Right ventricle myocardium inferior (tissue), 1 donor: ENCODE measurements at places on chromosomes 6 and 20. TPM values are rescaled to one million over a fixed set of nuclear protein-coding genes. Genes with fewer than 3 reads are reported as not detected.

GRCh38 chr6:135693811-135694370 is 157.6 kb upstream of the PDE7B start:
- no peak for DNase-seq

The OPRL1 gene
- total RNA-seq: 0.49 TPM

The TENT5A gene
- total RNA-seq: 60.9 TPM

The NOX3 gene
- not detected for total RNA-seq

DNA sequence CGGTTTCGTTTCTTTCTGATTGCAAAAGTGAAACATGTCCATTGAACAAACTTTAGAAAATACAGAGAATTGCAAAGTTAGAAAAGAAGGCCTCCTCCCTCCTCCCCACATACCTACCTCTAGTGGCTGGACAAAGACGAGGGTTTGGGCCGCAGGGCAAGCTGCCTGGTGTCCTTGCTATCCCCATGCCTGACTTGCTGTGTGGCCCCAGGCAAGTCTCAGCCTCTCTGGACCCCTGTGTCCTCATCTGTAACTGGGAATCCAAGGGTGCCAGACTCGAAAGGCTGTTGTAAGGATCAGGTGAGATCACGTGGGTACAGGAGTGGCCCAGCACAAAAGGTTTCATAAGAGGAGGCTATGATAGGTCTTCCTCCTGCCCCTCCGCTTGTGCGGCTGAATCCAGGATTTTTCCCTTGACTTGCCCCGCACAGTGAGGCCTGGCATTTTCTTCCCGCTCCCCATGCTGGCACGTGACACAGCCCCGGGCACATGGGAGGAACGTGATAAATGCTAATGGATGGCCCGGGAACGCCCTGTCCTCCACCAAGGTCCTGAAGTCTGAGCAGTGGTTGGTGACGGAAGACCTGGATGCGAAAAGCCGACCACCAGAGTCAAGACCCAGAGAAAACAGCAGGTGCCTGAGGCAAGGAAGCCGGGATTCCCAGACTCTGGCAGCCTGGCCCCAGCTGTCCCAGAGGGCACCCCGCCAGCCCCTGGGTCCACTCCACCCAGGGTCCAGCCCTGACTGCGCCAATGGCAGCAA is 55.8 kb downstream of the UBE2V1 start:
- no peak for DNase-seq

The LIME1 gene
- 1.6 TPM for total RNA-seq

The CPNE5 gene
- 10.9 TPM for total RNA-seq

GRCh38 chr6:123017104-123017682 is 21.2 kb downstream of the CLVS2 start:
- no peak for DNase-seq

- DNase-seq: peak; percentile 61
Measured at GRCh38 chr6:32529697-32530430, at the start of gene HLA-DRB5. TSS of gene HLA-DRB5 (minus strand) at chr6:32530287. CDS start at chr6:32530224, 63 bp downstream.

- no peak for DNase-seq
Measured at GRCh38 chr20:48571949-48572847, 255.6 kb downstream of the PREX1 start.
